ENCODE measurements at places on chromosomes 5 and 9.

GRCh38 chr5:74616236-74617146 is 24.0 kb downstream of the ENC1 start:
- DNase-seq: no peak

GRCh38 chr9:88990041-88990728 is 1.1 kb upstream of the S1PR3 start:
- DNase-seq: no peak

GRCh38 chr9:129509533-129509928 is 111.4 kb downstream of the C9orf50 start:
- no peak for DNase-seq

DNA sequence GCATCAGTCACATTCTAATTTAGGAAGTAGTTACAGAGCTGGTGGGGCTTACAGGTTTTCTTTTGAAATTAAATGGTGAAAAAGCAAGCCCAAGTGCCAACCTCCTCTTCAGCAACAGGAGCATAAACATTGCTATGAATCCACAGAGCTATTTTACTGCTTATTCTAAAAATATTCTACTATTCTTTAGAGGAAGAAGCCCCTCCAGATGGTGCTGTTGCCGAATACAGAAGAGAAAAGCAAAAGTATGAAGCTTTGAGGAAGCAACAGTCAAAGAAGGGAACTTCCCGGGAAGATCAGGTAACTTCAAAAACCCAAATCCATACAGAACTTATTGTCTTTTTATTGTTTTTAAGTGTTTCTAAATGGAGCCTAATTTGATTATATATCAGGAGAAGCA is 202.8 kb downstream of the CWC27 start:
- DNase-seq: no peak

DNA sequence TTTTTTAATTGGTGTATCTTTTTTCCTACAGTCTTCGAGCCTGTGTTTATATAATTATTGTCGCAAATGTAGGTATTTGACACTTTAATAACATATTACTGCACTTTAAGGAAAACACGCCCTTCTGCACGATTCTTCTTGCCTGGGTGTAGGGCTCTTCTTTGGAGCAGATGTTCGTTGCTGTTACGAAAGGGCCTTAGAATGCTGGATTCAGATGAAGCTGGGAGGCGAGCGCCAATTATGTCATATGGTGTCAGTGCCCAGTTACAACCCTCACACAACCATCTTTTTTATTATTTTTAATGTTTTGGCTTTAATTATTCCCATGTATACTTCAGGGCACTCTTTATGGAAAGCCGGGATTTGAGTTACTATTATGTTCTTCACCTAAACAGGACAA is 553.0 kb downstream of the EBF1 start:
- no peak for DNase-seq

DNA sequence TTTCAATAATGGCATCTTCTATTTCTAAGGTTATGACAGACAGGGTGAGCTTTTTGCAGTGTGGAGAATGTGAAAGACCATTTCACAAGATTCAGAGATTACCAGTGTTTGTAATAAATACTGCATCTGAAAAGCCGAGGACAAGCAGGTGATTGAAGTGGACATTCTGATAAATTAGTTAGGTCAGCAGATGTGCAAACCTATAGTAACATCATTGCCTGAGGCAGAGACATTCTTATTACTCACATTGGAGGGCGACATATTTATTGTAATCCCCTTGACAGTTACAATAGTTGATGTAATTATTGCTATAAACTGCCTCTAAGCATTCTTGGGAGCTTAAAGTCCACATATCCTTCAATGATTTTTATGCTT is 3.3 kb downstream of the RASGRF2 start:
- no peak for DNase-seq

DNA sequence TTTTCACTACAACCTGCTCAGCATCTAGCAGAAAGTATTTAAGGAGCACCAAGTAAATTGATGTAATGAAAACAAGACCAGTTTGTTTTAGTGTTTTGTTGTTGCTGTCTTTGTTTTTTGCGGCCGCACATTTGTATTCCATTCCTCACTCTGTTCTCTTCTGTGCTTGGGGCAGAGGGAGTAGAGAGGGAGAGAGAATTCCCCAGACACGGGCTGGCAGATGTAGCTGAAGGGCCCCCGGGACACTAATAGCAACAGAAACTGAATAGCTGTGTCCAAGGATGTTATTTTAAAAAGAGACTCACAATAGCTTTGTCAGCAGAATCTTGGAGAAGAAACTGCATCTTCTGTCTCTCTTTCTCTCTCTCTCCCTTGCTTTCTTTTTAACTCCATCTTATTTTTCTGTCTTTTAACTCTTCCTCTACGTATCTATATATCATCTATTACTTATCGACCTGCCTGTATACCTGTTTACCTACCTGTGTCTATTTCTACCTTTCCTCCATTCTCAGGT is 145.3 kb downstream of the PAPPA start:
- no peak for DNase-seq

- no peak for DNase-seq
These were observed 378.1 kb downstream of the TMEM38B start for GRCh38 chr9:106072421-106072820.

GRCh38 chr5:170337045-170337733 is 39.6 kb upstream of the LCP2 start:
- DNase-seq: no peak

GRCh38 chr9:21154018-21154608 is 12.3 kb downstream of the IFNA21 start:
- no peak for DNase-seq

- DNase-seq: no peak
These were observed 124.1 kb downstream of the JAKMIP2 start for GRCh38 chr5:147658293-147658932.

- DNase-seq: no peak
These were observed 19.8 kb downstream of the RGMB start for GRCh38 chr5:98793223-98793622.

DNA sequence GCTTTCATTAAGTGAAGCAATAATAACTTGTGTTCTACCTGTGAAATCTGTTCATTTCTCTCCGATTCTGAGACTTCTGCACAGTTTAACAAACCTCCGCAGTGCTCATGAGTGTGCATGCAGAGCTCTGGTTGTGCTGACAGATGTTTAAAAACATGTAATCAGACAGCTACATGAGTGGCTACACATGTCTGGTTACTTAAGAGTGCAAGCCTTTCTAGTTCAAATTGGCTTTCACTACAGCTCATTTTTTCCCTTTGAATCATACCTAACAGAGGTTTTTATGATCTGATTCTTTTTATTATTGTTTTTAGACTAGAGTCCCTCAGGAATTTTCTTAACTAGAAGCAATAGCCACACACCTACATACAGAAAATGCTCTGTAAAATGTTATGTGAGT is 310.2 kb downstream of the ARRDC3 start:
- no peak for DNase-seq

DNA sequence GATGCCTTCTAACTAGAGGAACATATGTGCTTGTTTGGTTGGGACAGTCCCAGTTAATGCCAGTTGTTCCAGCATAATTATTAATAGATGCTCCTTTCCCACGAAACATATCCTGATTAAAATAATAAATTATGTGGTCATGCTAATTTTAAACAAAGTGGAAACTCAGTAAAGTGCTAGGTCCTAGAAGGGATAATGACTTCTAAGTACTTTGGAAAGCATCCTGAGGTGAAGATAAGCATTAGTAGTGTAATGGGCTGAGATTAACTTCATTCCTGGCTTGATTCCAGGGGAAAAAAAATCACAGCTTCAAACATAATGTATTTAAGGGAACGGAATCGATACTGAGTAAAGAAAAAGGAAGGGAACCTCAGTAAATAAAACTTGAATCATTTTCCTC is 213.7 kb upstream of the SNX2 start:
- no peak for DNase-seq

DNA sequence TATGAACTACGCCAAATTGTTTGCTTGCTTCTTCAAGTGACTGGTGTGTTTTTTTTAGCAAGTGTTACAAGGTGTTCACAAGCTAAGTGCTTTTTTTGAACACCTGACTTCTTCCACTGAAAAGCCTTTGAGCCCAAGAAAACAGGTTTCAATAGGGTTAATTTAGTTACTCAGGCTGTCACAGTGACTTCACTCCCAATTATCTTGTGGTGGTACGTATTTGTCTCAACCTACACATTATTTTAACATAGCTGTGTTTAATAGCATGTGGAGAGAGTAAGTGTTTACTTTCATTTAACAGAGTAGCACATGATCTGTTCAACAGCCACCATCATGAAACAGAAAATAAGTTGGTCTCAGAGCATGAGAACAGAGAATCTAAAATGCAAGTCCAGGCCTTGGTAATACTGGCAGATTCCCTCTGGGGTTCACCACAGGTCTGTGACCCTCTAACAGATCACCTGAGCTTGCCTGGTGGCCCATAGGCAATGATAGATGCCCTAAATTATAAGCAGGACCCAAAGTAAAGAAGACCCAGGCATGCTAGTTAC is 267.7 kb upstream of the SMARCA2 start:
- DNase-seq: no peak

GRCh38 chr5:171861381-171861780 is 75.8 kb downstream of the SMIM23 start:
- DNase-seq: no peak

DNA sequence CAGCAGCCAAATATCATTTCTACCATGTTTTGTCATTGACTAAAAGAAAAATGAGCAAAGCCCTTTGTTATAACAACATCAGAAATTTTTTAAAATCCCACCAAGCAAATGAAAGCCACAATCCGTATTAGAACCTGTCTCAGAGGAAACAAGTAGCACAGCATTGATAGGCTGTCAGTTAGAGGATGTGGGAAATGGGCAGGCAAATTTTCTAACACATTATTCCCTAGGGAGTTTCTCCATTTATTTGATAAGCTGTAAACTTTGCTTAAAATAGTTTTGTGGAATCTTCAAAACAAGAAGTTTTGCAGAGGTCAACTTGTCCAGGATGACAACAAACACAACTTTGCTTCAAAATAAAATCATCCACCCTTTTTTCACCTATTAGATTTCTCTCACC is 53.6 kb upstream of the APC start:
- DNase-seq: no peak

- DNase-seq: peak; percentile 55
These were observed at the start of gene DOCK8 for GRCh38 chr9:214648-215493. DOCK8 (plus strand) TSS chr9:214865; CDS start chr9:214977, 112 bp downstream.

DNA sequence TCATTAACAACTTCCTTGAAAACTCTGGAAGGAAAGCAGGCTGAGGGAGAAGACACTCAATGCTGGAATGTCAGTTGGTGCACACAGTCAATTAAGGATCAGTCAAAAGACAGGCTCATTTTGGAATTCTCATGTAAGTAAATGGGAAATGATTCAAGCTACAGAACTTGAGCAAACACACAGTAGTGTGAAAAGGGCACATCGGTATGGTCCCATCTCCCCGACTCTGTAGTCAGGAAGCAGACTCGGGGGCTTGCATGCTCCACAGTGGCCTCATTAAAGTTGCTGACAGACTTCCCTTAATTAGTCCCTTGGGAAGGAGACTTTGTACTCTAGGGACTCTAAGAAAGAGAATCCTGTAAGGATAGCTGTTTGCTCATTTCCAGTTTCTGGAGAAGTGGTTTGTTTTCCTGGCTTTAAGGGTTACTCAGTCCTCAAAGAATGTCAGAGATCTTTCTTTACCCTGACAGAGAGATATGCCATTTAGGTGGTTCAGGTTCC is 339.2 kb downstream of the ADAMTS6 start:
- no peak for DNase-seq

- DNase-seq: no peak
These were observed 85.4 kb downstream of the HSD17B4 start for GRCh38 chr5:119537704-119538103.

DNA sequence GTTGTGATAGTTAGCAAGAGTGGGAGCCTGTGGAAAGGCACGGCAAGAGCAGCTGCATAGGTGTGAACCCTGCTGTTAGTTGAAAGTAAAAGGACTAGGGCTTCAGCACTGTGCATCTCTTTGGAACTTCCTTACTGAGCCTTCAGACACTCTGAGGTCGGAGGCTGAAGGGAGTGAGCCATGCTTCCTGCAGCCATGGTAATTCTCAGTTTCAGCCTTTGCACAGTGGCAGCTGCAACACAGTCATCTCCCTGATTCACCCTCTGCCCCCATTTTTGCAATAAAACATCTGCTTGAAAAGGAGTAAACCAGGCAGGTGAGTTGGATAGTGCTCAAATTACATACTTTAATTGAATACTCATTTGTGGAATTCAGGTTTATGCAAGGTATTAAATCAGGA is 6.5 kb upstream of the TLE4 start:
- no peak for DNase-seq

GRCh38 chr5:108430931-108431608 is 49.2 kb upstream of the FBXL17 start:
- DNase-seq: no peak

DNA sequence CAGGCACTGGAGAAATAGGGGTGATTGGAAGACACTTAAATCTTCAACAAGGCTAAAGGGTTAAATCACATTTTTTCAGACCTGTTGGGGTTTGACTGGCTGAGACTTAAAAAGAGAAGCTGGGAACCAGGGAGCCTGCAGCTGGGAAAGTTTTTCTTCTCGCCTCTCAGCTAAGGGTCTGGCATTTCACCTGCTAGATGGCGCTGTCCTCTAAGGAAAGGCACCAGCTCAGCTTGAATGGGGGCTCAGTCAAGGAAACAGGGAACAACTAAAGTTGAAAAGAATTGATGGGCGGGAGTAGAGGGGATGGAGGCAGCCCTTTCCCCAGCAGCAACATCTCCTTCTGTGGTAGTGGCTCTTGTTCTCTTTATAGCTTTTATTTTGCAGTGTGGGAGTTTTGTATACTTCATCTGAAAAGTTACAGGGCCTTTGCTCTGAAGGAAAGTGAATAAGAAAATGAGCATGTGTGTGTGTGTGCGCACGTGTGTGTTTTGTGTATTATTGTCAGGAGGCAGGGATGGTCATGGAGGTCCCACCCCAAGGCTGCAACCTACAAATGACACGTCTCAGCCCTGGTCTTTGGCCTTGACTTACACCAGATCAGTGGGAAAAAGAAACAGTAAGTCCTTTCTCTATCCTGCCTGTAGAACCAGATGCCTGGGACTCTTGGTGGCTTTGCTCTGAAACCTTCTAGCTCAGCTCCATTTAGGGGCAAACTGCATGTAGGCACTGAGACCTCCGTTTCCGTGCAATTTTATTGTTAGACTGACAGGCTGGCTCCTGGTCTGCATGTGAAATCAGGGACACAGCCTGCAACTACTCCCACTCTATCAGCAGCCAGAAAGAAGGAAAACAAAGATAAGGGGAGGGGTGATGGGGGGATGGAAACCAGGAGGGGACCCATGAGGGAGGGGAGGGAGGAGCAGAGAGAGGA is 316.2 kb upstream of the CLINT1 start:
- peak; percentile 55 for DNase-seq

- no peak for DNase-seq
These were observed 46.2 kb upstream of the RUFY1 start for GRCh38 chr5:179504191-179504590.

DNA sequence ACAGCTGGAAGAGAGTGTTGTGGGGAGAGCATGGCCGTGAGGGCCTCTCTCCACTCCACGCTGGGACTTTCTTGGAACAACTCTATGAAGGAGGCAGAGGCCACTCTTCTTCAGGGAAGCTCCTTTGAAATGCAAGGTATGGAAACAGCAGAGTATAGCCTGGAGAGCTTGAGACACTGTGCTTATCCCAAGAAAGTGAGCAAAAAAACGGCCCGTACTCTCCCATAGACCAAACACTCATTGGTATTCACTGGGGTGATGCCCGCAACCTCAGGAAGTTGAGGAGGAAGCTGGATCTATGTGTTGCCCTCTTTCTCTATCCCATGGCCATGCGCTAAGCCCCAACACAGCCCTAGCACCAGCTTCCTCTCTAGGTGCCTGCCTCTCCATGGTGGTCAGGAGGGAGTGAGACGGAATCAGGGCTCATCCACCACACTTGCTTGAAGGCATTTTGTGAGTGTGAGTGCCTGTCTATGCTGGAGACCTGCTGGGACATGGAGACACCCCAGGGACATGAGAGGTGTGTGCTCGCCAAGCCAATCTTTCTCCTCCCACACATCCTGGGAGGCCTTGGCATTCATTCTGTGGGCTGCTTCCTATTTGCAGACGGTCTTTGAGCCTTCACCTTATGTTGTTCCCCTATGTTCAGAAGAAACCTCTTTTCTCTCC is 616.6 kb downstream of the IRX1 start:
- DNase-seq: no peak
